ENCODE measurements at places on chromosomes 16 and 17. TPM values are rescaled to one million over a fixed set of nuclear protein-coding genes. Genes with fewer than 3 reads are reported as not detected.

DNA sequence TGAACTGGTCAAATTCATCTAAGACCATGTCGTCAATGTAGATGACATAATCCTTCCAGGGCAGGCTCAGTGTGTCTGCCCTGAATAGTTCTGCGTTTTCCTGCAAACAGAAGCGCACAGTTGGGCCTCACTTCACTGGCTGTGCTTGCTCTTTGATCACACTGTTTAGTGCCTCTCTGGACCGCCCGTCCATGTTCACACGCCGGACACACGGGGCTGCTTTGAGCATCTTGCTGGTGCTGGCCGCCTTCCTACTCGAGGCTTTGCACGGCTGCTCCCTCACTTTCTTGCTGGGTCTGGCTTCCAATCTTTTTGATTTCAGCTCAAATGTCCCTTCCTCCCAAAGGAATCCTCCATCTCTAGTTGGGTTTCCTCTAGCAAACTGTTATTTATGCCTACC, 37.4 kb downstream of the DNAH17 start:
- DNase-seq, result peak; percentile 32

GRCh38 chr16:81626181-81626674, 152.9 kb upstream of the PLCG2 start:
- DNase-seq, result no peak

GRCh38 chr16:314351-314750, 31.4 kb downstream of the PDIA2 start:
- no peak for DNase-seq

DNA sequence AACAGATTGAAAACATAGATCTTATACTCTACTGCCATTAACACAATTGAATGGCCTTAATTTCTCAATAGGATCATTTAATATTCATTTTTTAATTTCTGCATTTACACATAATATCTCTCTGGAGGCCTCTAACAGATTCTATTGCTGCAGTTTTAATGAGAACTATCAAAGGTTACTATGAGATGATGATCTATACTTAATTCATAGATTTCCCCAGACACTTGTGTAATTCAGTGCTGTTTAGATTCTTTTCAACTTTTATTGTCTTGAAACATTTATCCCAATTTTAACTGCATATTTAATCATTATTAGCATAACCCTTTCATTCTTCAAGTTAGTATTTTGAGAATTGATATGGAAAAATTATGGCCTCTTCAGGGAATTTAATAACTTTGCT, 1056.5 kb upstream of the CDH8 start:
- DNase-seq, result no peak

DNA sequence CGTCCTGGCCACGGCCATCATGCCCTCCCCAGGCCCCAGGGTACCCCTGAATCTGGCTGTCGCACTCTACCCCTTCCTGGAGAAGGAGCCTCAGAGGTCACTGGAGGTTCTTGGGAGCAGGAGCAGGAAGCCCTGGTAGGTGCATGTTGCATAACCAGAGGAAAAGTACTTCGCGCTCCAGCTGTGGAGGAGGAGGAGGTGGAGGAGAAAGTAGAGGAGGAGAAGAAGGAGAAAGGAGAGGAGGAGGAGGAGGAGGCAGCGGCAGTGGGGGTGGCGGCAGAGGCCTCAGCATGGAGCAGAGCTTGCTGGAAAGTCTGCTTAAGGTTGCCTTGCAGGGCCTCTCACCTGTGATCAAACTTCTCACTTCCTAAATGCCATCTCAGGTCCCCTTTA, 61.8 kb downstream of the BAIAP2 start:
- DNase-seq, result no peak

DNA sequence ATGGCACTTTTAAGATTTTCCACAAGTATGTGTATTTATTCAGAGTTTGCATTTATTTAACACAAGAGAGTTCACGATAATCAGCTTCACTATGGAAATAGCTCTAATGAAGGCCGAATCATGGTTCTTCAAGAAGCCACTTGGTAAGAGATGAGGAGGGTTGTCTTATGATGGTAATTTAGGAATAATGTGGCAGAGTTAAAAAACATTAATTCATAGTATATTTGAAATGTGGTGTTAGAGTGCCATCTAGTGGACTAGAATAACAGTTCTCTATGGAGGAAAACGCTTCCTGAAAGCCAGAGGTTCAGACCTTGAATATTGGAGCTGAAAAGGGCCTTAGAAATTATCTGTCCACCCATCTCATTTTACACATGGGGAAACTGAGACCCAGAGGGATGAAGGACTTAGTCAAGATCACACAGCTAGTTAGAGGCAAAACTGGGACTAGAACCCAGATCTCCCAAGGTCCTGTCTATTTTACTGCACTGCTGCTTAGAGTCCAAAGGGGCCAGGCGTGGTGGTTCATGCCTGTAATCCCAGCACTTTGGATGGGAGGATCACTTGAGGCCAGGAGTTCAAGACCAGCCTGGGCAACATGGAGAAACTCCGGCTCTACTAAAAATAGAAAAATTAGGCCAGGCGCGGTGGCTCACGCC, 33.8 kb upstream of the KPNB1 start:
- no peak for DNase-seq

DNA sequence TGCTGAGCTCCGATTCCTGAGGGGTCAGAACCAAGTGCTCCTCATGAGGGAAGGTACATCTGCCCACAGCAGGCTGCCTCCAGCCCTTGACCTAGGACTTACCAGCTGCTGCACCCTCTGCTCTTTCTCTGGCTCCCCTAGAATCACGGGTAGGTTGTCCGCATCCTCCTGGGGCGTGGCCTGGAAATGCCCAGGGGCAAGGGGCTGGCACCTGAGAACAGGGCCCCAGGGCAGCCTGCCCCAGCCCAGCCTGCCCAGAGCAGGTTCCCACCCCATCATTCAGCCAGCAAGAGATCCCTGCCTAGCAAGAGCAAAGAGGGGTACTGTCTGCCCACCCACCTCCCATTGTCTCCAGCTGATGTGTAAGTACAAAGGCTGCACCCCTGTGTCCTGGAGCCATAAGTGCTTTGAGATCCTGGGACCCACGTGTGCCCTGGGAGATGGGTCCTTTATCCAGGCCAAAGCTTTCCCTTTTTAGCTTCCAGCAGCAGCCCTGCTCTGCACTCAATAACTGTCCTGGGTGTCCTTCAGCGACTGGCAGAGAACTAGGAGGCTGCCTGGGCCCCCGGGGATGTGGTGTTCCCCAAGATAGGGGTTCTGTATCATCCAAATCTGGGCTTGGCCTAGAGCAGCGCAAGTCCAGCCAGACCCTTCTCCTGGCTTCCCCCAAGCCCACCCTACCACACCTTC, 5.1 kb downstream of the TSPOAP1 start:
- DNase-seq, result peak; percentile 57

- DNase-seq, result no peak
Measured at GRCh38 chr16:12199524-12199923, 223.0 kb downstream of the SNX29 start.

GRCh38 chr16:14600164-14600563, 29.9 kb downstream of the PARN start:
- no peak for DNase-seq

DNA sequence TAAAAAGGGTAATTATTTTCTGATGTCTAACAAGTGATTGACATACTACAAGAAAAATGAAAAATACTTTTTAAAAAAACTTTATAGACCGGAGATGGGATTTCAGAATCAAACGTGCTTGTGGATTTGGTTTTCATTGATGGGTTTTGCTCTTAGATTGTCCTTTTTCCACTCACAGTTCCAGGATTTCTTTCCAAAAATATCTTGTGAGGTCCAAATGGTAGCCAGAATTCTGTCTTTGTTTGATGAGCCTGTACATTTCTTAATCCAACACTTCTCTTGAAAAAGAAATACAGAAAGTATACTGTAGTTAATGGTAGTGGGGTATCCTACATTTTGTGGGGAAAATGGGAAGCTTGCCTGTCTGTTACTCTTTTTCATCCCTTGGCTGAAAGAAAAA, 329.3 kb downstream of the KCNJ2 start:
- DNase-seq, result no peak

DNA sequence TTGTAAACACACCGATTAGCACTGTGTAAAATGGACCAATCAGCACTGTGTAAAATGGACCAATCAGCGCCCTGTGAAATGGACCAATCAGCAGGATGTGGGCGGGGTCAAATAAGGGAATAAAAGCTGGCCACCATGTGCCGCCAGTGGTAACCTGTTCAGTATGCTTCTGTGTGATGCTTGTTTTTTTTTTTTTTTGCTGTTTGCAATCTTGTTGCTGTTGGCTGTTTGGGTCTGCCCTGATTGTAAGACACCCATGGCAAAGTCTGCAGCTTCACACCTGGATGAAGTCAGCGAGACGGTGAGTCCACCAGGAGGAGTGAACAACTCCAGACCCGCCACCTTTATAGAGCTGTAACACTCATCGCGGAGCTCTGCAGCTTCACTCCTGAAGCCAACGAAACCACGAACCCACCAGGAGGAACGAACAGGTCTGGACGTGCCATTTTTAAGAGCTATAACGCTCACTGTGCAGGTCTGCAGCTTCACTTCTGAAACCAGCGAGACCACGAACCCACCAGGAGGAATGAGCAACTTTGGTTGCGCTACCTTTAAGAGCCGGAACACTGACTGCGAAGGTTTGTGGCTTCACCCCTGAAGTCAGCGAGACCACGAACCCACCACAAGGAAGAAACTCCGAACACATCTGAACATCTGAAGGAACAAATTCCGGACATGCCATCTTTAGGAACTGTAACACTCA, 85.0 kb upstream of the MED9 start:
- DNase-seq, result no peak

- DNase-seq, result no peak
Measured at GRCh38 chr16:20336955-20337354, 9.6 kb upstream of the GP2 start.

GRCh38 chr16:80932708-80933095, 74.0 kb downstream of the CMC2 start:
- DNase-seq, result peak; percentile 93

GRCh38 chr16:27199736-27200135, 3.6 kb upstream of the KDM8 start:
- no peak for DNase-seq

- DNase-seq, result peak; percentile 72
Measured at GRCh38 chr16:11743308-11744074, 834 bp upstream of the TXNDC11 start.

DNA sequence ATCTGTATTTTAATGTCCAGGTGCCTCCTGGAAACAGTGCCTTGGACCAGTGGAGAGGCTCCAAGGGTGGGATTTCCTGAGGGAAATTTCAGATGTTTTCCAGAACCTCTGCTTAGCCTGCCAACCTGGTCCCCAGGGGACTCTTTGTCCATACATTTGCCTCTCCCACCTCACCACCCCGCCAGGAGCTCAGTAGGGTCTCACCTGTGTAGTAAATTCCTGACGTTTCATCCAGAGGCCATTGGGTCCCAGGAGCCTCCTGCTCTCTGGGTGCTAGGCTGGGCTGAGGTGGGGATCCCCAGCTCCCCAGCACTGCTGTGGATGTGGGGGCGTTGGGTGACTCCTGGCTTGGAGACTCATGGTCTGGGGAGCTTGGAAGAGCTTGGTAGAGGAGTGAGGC, 2.7 kb downstream of the NLRP1 start:
- no peak for DNase-seq

DNA sequence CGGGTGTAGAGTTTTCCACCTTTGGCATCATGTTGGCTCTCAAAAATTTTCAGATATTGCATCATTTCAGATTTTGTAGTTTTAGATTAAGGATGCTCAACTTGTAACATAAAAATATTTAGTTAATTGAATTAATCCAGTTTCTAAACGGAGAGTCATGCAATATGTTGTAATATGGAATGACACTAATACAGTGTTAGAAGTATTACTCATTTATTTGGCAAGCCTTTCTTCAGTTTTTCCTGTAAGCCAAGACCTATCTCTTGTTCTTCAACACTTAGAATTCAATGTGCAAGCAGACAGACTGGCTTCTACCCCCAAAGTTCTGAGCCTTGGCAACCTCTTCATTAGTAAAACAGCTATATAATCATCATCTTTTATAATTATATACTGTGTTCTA, 985.0 kb upstream of the GOT2 start:
- no peak for DNase-seq

DNA sequence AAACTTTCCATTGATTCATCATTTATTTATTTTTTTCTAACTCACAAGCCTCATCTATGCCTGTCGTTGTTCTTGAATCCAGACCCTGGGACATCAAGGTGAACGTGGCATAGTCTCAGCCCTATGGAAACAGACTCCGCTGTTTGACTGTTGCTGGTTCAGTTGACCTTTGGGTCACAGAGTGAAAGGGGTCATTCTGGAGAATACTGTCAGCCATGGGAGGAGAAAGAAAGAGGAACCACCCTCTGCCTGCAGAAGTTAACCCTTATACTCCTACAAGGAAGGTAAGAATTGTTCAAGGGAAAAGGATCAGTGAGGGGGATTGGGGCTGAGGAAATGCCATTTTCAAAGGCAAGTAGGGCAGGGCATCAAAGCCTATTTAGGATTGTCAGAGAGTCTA, 387.6 kb upstream of the MAF start:
- no peak for DNase-seq

- no peak for DNase-seq
Measured at GRCh38 chr16:17965133-17965900, 371.2 kb downstream of the NPIPA8 start.

GRCh38 chr17:691423-691822, 23.2 kb downstream of the VPS53 start:
- DNase-seq, result no peak

Gene IL34
- total RNA-seq, result 21.9 TPM

Gene TEX14
- total RNA-seq, result 0.24 TPM

Gene TNK1
- 6.6 TPM for total RNA-seq

Gene KRTAP3-1
- total RNA-seq, result not detected

Gene GRAPL
- total RNA-seq, result 6.3 TPM

Gene CACNG4
- not detected for total RNA-seq

Gene TANC2
- 60.7 TPM for total RNA-seq

Gene SOCS7
- total RNA-seq, result 17.2 TPM

Gene GUCY2D
- total RNA-seq, result not detected

Gene PYDC1
- not detected for total RNA-seq

Gene HOXB5
- total RNA-seq, result 5.9 TPM

Measured in aorta (tissue), 5 donors.